ENCODE measurements at places on chromosomes 6 and 20.

- no peak for DNase-seq
These were observed 50.8 kb downstream of the METTL24 start for GRCh38 chr6:110307368-110307767.

- DNase-seq = no peak
These were observed 132.2 kb upstream of the CDH4 start for GRCh38 chr20:61119794-61120410.

DNA sequence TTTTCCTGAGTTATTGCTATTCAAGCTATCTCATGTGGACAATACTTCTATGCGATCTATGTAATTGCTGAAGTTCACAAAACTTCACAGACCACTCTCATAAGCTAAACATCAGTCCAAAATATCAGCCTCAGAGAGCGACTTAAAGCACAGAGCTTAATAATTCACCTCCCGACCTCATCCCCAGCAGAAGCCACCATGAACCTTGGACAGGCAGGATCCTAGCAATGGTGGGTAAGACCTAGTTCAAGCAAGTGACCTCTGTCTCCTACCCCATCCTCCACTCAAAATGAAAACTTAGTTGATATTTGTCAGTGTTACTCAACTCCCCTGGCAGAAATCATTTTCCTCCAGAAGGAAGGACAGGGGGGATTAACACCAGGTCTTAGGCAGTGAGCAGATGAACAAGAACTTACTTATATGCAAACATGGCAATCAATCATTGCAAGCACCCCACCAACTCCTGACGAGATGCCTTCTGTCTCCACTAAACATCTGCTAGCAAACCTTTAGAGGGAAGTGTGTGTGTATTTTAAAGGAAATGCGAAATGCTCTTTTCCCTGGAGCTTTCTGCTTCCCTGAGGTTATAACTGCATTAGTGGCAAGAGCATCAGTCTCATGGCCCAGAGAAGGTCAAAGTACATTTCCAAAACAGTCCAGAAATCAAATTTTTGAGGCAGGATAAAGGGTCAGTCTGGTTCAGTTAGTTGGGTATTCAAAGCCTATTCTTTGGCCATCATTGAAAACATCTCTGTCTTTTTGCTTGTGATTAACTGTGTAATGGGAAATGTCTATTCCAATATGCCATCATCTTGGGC, 90.0 kb downstream of the SLC22A23 start:
- no peak for DNase-seq

DNA sequence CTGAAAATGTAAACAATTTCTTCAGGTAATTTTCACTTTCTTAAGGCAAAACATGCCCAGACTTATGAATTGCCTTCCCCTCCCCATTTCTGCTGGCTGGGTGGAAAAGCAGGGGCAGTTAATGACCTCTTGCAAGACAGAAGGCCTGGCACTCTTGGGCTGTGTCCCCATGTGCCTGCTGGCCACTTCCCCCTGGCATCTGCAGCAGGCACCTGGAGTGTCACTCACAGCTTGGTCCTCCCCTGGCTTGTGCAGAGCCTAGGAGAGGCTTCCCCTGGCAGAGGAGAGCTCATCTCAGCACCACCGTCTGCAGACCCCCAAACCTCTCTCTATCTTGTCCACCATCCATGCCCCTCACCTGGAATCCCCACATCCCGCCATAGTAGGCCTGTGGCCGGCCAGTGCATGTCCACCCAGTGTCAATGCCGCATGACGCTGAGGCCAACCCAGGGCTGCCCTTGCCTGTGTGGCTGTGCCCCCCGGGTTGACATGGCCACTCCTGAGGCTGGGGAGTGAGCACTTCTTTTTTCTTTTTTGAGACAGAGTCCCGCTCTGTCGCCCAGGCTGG, 83.5 kb upstream of the SLC22A23 start:
- DNase-seq = no peak

DNA sequence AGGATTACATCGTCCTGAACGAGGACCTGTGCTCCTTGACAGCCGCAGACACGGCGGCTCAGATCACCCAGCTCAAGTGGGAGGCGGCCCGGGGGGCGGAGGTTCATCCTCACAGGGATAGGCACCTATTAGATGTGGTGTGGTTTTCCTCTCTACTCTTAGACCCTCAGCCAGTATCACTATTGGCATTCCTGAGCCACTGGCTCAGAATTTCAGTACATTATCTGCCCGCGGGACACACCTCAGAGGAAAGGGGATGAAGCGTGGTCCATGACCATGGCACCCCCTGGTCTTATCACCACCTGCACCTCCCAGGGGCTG, 34.6 kb upstream of the HLA-G start:
- no peak for DNase-seq

GRCh38 chr6:12533586-12533985, 183.0 kb upstream of the PHACTR1 start:
- no peak for DNase-seq

GRCh38 chr6:44041461-44042260, 85.6 kb downstream of the MRPL14 start:
- DNase-seq = no peak

GRCh38 chr6:100175814-100176310, 181.8 kb upstream of the MCHR2 start:
- DNase-seq = peak; percentile 92

DNA sequence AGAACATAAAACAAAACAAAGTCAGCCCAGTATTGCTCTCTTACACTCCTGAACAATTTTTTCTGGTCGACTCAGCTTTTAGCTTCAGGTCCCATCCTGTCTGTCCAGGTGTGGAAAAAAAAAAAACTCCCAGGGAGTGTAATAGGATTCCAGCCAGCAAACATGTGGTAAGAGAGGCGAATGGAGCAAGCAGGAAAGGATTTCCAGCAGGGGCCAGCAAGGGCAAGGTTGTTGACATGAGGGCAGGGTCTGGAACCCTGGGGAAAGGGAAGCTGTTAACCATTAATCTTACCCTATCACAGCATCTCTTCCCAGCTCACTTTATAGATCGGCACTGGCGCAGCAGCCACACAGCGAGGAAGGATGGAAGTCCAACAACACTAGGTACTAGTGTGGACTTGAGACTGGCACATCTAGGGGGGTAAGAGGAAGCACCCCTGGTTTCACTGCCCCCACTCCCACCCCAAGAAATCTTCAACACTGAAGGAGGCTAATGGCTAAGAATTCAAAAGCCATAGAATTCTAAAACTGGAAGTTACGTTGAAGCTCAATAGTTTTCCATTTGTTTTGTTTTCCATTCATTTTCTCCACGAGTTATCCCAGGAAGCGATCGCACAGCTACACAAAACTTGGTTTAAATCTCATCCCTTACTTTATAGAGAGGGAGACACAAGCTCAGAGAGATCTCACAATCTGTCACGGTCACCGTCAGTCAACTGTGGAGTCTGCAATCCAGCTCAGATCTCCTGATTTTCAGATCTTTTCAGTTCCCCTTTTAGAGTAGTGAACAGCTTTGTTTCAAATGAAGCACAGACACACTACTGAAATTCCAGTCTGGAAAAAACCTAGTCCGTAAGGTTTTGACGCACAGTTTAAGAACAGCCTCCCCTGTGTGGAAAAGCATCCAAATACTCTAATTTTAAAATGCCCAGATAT, 53.3 kb downstream of the SLC22A23 start:
- DNase-seq = no peak

DNA sequence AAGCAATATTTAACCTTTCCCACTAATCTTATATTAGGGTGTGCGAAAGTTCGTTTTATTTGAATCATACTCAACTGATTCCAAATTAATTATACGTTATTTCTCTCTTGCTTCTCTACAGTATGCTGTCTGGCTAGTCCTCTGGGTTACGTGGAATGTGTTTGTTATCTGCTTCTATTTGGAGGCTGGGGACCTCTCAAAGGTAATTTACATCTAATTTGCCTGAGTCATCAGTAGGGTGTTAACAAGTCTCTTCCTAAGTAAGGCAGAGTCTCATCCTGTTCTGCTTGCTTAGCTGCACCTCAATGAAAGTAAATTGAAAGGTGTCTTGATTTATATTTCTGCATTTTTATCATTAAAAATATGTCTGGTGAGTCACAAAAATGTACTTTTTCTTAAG, 551.5 kb downstream of the NKAIN2 start:
- DNase-seq = no peak

GRCh38 chr6:142323377-142323776, 21.6 kb downstream of the ADGRG6 start:
- no peak for DNase-seq

- no peak for DNase-seq
These were observed 32.5 kb upstream of the NT5E start for GRCh38 chr6:85417336-85417735.

DNA sequence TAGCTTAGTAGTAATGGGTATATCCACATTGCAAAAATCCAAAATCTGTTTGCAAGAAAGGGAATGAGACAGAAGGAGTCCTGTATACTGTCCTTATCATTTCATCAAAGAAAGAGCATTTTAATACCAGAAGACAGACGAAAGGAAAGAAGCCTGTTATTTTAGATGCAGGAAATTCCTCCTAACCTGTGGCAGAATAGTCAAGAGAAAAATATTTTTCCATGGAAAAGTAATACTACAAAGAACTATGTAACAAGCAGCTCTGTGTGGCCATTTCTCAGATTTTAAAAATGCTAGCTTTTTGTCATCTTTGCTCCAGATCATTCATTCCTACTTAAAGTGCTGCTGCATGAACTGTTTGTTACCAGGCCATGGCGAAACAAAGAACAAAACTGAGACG, 72.9 kb upstream of the SCP2D1 start:
- no peak for DNase-seq
